ENCODE measurements at places on chromosomes 4 and X.
A peak's percentile ranks its signal among the peaks of the same experiment; 100 is the strongest.

DNA sequence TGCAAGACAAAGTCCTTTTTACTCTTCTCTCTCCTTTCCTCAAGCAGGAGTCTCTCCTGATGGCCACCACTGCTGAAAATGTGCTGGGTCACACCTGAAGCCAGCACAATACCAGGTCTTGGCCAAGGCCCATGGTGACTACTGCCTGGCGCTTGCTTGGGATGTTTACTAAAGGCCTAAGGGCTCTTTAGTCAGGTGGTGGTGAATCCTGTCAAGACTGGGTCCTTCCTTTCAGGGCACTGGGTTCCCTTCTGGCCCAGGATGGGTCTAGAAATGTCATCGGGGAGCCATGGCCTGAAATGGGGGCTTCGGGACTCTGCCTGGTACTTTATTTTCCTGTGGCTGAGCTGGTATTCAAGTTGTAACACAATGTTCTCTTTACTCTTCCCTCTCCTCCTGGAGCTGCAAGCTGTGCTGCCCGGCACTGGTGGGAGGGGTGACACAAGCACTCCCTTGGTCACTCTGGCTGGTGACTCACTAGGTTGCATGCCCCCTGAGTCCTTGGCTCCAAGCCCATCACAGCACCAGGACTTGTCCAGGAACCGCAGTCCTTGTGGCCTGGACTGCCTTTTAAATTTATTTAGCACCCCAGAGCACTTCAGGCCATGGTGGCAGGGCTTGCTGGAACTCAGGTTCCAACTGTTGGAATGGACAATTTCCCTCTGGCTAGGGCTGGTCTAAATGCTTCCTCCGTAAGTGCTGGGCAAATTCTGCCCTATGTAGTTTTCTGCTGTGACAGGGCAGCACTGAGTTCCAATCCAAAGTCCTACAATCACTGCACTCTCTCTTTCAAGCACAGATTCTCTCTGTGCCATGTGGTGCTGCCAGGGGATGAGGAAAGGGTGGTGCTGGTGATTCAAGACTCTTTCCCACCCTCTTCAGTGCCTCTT lies 11.3 kb downstream of the ARL13A start:
- no peak for DNase-seq

- DNase-seq: no peak
Observed at GRCh38 chr4:159266981-159267868, 164.3 kb downstream of the RAPGEF2 start.

DNA sequence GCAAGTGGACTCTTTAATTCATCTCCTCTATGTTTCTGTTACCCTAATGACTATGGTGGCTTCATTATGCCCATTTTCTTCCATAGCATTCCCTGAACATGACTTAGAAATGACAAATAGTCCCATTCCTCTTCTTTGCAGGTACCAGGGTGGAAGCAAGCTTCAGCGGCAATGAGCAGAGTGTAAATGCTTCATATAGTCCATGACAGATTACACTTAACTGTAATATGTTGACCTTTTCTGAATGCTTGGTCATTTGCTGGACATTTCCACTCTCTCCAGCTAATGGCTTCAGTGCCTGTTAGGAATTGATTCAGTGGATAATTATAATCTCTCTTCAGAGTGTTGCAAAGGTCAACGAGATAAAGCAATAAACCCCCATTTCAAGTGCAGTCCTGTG lies 129.7 kb upstream of the PRPS2 start:
- DNase-seq: no peak

DNA sequence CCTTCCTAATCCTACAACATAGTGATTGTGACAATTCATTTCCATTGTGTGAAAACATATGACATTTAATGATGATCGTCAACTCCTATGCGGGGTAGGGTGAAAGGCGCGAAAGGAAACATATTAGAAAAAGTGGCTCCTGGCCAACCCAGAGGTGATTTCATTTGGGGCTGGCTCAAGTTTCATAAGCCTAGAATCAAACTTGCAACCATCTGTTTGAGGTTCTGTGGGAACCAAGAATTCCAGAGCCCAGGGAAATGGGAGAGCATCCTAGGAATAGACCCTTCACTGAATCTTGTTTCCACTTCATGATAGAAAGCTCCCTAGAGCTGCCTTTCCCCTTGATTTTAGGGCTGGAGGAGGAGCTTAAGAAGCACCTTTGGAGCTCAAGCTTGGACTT lies 101.3 kb upstream of the EGFL6 start:
- no peak for DNase-seq

- peak; percentile 69 for DNase-seq
Observed at GRCh38 chrX:65034668-65035445, 58.6 kb upstream of the ZC4H2 start.

GRCh38 chrX:39313146-39313545 lies 511.9 kb downstream of the MID1IP1 start:
- no peak for DNase-seq

DNA sequence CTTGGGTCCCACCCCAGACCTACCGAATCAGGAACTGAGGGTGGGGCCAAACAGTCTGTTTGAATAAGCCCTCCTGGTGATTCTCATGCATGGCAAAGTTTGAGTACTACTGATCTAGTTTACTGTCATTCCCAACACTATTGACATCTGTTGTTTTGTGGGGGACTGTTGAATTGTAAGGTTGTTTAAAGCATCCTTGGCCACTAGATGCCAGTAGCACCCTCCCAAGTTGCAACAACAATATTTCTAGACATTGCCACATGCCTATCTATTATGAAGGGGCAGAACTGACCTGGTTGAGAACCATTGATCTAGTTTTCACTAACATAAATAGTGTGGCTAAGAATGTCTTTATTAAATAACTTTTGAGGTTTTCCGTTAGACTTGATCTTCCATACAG lies 15.1 kb downstream of the TAF9B start:
- DNase-seq: peak; percentile 9

DNA sequence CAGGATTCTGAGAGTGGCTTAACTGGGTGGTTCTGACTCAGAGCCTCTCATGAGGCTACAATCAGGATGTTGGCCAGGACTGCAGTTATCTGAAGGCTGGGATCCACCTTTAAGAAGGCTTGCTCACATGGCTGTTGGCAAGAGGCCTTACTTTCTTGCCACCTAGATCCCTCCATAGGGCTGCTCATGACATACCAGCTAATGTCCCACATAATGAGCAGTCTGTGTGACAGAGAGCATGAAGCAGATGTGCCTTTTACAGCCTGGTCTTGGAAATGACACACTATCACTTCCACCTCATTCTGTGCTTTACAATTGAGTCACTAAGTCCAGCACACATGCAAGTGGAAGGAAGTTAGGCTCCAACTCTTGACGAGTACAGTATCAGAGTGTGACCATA lies 4.3 kb upstream of the RBM3 start:
- peak; percentile 80 for DNase-seq

DNA sequence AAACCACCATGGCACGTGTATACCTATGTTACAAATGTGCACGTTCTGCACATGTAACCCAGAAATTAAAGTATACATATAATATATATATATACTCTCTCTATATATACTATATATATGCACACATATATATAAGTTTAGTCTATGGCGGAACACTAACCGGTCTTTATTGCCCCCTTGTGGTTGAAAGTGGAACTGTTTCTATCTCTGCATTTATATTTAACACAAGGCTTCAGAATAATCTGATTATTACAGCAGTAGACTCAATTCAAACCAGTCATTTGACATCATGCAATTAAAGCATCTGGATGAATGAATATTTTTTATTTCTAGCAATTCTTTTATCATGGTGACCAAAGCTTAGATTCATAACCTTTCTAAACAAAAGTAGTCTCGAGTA lies 14.6 kb downstream of the RAB9B start:
- peak; percentile 50 for DNase-seq

DNA sequence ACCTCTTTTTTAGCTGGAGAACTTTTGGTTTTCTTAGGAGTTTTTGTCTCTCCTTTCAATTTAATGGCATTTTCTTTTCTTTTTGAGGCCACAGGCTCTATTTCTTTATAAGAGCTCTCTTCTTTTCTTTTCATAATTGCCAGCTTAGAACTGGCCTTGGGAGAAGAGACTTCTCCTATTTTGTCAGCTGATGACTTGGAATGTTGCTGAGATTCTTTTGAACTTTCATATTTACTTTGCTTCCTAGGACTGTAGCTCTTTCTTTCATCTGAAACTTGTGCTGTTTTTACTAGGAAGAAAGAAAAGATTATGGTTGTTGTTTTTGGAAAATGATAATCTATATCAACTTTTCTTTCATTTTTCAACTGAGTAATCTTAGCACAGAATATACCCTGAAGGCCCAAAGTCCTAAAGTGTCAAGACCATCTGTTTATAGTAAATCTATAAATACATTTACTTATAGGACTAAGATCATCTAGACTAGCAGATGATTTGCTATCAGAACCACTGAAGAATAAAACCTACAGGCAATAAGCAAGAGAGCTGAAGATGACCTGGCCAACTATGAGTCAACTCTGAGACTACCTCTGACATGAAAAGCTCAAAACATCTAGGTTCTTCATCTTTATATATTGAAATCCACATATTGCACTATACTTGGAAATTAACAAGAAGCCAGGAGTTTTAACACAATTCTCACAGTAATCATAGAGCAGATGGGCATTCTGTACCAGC lies 45.6 kb downstream of the RFC1 start:
- DNase-seq: no peak

DNA sequence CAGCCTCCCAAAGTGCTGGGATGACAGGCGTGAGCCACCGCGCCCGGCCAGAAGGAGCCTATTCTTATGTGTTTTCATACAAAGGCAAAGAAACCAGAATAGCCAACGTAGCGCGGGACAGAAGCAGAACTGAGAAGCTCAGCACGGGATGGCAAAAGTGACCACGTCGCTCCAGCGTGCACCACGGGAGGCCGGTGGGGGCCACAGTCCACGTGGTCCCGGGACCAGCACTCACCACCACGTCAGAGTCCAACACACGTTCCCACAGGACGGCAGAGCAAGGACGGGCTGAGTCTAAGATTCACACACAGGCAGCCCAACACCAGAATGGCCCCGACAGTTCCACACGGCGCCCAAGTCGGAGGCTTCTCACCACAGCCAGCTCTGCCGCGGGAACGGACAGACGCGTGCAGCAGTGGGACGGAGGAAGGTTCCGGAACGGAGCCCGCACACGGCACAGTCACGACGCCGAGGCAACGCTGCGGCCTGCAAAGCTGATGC lies 18.8 kb upstream of the GTPBP6 start:
- DNase-seq: no peak

- DNase-seq: no peak
Observed at GRCh38 chr4:84730375-84730774, 147.4 kb downstream of the CDS1 start.

GRCh38 chrX:147079974-147080373 lies 265.4 kb upstream of the CXorf51A start:
- DNase-seq: no peak

DNA sequence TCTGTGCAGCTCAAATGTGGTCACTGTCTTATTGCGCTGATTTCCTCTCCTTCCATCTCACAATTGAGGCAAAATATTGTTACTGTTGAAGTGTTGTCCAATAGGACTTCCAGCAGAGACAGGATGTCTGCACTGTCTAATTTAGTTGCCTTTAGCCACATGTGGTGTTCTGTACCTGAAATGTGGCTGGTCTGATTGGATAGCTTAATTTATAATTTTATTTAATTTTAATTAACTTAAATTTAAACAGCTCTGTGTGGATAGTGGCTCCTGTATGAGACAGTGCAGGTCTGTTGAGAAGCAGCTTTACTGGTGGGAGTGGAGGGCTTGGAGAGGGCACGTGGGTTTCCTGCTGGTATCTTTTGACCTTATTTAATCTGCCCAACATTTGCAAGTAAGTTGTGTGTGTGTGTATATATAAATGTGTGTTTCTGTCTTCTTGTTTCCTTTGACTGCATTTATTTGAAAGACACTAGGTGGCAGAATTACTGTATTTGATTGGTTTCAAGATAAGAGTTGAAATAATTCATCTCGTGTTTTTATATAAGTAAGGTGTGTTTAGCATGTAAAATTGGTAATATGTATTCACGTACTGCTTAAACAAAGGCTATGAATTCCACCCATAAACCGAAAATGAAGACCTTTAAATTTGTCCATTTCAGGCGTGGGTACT lies 55.3 kb upstream of the MSANTD1 start:
- peak; percentile 43 for DNase-seq

GRCh38 chr4:8874003-8874895 lies 2.6 kb upstream of the HMX1 start:
- no peak for DNase-seq

- peak; percentile 95 for DNase-seq
Observed at GRCh38 chrX:37755025-37755424, 24.8 kb upstream of the CYBB start.

- DNase-seq: peak; percentile 23
Observed at GRCh38 chr4:168631241-168632162, 134.7 kb downstream of the PALLD start.

- DNase-seq: peak; percentile 56
Observed at GRCh38 chr4:121307445-121308327, 73.1 kb downstream of the QRFPR start.

DNA sequence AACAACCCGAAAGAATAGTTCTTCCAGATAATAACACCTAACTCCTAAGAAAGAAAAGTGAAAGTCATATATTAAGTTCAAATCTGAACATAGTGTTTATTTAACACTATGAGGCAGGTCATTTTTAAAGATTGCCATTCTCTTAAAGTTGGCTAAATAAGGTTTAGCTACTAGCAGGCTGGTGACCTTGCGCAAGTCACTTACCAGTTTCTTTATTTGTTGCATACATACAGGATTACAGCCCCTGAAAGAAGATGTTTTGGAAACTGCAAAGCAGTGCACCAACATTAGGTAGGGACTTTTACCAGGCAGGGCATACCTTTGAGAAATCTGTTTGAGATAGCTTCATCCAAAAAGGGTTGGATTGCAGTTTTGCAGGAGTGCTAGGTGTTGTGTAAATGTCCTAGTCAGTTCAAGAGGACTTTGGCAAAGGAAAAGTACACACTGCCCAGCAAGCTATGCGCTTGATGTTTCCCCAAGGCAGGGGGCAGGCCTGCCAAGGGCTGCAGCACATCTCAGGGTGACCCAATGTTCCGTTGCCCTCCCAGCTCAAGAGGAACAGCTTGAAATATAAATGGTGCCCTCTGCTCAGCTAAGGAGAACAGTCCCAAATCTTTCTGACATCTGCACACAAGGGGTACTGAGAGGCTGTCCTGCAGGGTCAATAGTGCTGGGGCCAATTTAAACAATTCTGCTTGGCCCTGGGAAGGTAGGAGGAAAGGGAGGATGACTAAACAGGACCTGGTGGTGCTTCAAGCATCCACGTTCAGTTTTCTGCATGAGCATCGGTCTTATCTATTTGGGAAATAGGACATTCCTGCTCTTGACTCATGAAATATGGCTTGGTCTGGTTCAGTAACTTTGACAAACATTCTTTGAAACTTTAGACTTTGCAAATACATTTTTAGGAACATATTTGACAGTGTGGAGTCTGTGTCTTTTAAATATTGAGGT lies 130.8 kb downstream of the COL4A6 start:
- no peak for DNase-seq

DNA sequence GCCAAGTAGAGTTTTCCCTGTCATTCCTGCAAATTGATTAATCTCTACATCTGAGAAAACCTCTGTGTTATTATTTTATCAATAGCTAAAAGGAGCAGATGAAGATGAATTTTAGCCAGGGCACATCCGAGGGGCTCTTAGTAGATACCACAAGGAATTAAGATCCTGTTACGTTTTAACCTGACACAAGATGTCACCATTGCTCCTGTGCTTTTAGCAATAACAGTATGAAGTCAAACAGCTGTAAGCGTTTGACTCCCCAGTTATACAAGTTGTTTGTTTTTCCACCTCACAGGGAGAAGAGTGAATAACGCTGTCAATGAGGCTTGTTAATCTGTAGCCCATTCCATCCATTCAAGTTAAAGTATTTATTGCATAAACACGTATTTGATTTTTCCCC lies 76.0 kb upstream of the AP1S2 start:
- DNase-seq: no peak

Measured in Kasumi-1 (cell line).